ENCODE measurements at places on chromosomes 2 and 18. TPM values are rescaled to one million over a fixed set of nuclear protein-coding genes. Genes with fewer than 3 reads are reported as not detected.

MFSD6 gene
- 19.7 TPM for total RNA-seq

ATG16L1 gene
- 26.4 TPM for total RNA-seq

DOCK10 gene
- 0.96 TPM for total RNA-seq

SERPINB3 gene
- total RNA-seq, result 0.28 TPM

XIRP2 gene
- not detected for total RNA-seq

CFC1 gene
- total RNA-seq, result not detected

C1GALT1C1L gene
- total RNA-seq, result 0.27 TPM

ACTR3 gene
- 260 TPM for total RNA-seq

SP5 gene
- total RNA-seq, result not detected

GALNT14 gene
- 4.6 TPM for total RNA-seq

OR6B2 gene
- total RNA-seq, result not detected

GRCh38 chr2:100924122-100924519 lies 78.0 kb upstream of the RPL31 start:
- DNase-seq, result no peak

- DNase-seq, result peak; percentile 30
Observed at GRCh38 chr2:44707945-44708660, 233.4 kb upstream of the SIX3 start.

- DNase-seq, result no peak
Observed at GRCh38 chr2:165009466-165009865, 54.1 kb upstream of the SLC38A11 start.

GRCh38 chr2:172908275-172908674 lies 167.4 kb upstream of the MAP3K20 start:
- no peak for DNase-seq

DNA sequence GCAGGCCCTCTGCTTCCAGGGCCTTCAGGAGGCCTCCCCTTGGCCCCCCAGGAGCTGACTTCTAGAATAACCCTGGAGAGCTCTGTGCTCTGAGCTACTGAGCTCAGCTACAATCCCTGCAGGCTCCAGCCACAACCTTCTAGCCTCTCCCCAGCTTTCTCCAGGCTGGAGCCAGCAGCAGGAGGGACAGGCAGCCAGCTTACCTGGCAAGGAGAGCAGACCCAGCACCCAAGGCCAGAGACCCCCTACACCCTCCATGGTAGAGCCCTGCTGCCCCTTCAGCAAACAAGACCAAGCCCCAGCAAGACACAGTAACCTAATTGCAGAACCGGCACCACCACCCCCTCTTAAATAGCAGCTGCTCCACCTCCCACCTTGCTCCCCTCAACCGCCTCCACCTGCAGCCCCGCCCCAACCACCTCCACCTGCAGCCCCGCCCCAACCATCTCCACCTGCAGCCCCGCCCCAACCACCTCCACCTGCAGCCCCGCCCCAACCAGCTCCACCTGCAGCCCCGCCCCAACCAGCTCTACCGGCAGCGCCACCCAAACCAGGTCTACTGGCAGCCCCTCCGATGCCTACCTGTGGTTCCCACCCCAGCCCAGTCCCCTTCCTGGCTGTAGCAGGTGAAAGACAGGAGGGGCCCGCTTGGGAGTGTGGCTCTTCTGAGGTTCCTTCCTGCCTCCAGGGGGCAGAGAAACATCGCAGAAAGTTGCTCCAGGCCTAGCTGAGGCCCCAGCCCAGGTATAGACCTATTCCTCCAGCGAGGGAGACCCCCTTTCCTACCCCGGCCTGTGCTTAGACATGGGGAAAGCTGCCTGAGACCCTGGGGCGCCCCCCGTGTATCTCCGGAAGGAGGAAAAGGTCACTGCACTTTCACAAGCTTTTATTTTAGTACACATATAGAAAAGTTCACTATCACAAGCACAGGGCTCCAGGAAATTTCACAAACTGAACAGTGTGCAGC lies at the start of gene ASTL:
ASTL (minus strand) TSS at position 324 of the 967 bp plus-strand sequence; CDS start at position 258, 66 bp downstream.
- peak; percentile 47 for DNase-seq

- DNase-seq, result no peak
Observed at GRCh38 chr2:195730912-195731311, 73.9 kb downstream of the SLC39A10 start.

DNA sequence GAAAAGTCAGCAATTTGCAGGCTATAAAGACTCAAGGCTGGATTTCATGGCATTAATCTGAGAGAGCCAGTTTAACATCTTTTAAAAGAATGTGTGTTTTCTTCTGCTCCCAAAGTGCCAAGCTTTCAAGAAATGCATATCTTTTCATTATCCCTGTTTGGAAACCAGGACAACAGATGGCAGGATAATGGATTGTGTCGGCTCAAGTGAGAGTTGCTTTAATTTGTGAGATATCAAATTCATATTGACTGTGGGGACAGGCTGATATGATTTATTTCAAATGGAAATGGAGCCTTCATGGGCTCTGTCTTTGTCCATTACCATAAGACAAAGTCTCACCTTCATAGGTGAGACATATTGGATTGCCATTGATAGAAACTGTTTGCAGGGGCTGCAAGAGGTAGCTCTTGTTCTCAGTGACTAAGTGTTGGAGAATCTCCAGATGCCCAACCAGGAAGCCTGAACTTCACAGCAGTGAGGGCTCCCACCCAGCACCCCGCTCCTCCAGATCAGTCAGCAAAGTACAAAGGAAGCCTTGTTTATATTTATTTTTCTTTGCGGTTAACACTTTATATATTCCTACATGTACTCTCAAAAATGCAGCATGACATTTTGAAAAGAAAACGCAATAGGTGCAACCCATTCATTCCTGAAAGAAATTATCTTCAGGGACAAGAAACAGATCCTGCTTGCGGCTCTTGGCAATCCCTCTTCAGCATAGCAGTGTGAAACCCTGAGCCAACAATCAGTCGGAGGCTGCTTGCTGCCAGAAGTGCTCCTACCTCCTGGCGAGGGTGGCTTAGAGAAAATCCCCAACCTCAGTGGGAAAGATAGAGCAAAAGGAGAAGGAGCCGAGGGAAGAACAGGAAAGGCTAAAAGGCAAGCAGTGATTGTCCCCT lies 65.8 kb upstream of the ATL2 start:
- DNase-seq, result peak; percentile 58

- DNase-seq, result peak; percentile 85
Observed at GRCh38 chr2:215487002-215487372, 51.1 kb upstream of the FN1 start.

DNA sequence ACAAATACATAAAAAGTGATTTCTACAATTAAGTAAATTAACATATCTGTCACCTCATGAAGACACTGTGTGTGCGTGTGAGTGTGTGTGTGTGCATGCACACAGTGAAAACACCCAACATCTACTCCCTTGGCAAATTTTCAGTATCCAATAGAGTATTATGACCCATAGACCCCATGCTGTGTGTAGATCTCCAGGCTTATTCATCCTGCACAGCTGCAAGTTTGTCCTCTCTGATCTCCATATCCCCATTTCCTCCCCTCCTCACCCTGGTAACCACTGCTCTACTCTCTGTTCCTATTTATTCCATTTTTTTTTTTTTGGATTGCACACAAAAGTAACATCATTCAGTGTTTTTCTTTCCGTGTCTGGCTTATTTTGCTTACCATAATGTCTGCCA lies 391.0 kb downstream of the SOX11 start:
- no peak for DNase-seq

DNA sequence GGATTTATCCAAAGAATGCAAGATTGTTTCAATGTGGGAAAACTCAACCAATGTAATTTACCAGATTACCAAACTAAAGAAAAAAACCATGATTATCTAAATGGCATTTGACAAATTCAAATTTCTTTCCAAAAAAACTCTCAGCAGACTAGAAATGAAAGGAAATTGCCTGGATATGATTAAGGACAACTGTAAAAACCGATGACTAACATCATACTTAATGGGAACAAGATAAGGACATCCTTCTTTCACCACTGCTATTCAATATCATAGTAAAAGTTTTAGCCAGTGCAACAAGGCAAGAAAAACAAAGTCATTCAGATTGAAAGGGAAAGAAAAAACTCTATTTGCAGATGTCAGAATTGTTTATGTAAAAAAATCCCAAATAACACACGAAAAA lies 4.4 kb upstream of the CCDC150 start:
- no peak for DNase-seq

DNA sequence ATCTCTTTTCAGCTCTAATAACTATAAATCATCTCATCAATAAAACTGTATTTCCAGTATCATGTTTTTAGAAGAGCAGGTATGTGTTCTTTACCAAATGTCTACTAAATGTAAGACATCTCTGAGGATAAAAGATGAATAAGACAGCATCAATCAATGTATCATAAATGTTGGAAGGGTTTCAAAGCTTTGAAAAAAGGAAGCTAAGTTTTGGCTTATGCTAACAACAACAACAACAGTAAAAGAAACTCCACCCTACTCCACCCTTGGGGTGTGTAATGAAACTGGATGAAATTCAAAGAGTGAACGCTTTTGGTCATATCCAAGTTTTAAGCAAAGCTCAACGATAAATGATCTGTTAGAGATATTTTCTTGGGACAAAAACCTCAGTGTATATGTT lies 17.1 kb downstream of the PRKD3 start:
- peak; percentile 31 for DNase-seq

DNA sequence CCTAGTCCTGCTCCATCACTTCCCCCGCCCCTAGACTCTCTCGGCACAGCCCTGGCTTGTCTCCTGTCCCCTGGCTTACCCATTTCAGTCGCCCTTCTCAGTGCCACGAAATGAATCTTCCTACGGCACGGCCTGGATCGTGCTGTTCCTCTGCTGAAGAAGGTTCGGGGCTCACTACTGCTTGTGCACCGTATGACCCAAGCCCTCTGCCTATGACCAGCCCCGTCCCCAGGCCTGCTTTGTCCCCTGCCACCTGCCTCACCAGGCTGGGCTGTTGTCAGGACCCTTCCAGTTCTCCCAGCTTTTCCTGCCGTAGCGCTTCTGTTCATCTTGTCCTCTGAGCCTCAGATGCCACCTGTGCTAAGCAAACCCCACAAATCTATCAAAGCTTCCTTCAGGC lies 13.9 kb downstream of the CHMP1B start:
- no peak for DNase-seq

DNA sequence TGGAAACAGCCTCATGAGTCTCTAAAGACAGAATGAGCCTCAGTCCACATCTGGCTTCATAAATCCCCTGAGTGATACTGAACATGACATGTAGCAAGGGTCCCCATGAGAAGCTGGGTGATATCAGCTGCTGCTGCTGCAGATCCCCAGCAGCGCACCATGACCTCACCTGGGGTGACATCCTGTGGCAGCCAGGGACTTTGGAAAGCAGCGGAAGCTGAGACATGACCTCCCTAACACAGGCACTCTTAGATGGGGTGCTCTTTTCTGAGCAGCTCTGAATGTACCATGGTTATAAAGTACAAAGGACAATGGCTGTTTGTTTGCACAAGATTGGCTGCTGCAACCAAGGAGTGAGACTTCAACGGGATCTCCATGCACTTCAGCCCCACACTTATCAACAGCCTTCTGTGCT lies 74.7 kb upstream of the TMEM200C start:
- no peak for DNase-seq

GRCh38 chr2:121736462-121737336 lies at the start of gene NIFK:
NIFK (minus strand) TSS chr2:121736875; CDS start chr2:121736850, 25 bp downstream.
- DNase-seq, result peak; percentile 98

GRCh38 chr2:186327251-186327868 lies 158.7 kb upstream of the ZC3H15 start:
- DNase-seq, result no peak

GRCh38 chr2:182088681-182089320 lies 103.1 kb downstream of the PPP1R1C start:
- DNase-seq, result no peak

DNA sequence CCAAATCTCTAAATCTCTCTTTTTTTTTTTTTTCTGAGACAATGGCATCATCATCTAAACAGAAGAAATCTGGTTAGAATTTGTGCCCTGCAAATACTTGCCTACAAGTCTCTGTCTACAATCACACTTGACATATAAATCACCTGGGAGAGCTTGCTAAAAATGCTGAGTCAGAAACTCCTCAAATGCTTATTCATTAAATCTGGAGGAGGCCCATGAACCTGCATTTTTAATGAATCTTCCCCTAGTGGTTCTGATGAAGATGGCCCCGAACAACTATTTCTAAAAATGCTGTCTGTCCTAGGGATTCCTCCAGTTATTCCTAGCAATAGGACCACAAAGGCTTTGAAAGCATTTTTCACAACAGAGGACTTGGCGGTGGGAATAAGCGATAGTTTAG lies 1.6 kb upstream of the CSRNP3 start:
- no peak for DNase-seq

GRCh38 chr2:209988010-209988409 lies 14.4 kb upstream of the RPE start:
- no peak for DNase-seq

DNA sequence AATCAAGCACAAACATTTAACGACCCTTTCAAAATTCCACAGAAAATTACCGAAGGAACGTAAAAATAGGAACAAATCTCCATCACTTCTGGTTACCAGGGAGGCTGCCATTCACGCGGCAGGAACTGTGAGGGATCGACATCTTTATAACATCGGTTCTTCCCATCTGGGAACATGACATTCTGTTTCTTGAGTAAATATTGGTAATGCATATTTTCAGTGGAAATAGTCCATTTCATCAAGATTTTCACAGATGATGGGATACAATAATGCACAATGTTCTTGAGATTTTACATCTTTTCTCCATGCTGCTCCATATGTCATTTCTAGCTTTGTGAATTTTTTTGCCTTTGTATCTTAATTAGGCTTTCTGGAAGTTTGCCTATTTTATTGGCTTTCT lies 10.0 kb downstream of the ADD2 start:
- DNase-seq, result no peak

GRCh38 chr2:107027810-107028209 lies 141.8 kb upstream of the ST6GAL2 start:
- no peak for DNase-seq

DNA sequence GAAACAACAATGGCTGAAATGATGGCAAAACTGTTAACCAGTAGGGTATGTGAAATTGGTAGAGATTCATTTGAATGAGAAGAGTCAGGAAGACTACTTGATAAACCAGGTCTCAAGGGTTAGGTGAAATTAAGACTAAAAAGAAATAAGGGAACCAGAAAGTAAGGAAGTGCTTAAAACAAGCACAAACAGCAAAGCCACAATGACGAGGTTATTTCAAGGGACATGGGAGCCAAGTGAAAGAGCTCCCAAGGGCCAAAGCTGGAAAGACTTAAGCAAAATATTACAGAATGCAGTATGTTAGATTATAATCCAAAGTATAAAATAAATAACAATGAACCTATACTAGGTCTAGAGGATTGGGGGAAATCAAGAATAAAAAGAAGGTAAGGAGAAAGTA lies 19.3 kb upstream of the CD302 start:
- DNase-seq, result no peak

DNA sequence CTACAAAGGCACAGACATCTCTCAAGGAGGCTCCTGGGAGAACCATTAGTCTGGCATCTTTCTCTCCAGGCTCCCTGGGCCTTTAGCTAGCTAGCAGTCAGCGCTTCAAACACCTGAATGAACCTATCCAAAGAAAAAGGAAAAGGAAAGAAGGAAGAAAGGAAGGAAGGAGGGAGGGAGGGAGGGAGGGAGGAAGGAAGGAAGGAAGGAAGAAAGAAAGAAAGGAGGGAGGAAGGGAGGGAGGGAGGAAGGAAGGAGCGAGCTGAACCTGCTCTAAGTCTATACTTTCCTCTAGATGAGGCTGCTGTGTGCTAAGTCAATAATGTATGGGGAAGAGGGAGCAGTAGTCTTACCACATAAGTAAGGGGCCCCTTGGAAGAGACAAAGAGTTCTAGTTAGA lies 5.1 kb upstream of the BCL11A start:
- DNase-seq, result no peak
